ENCODE measurements at places on chromosomes 1 and 21. TPM values are rescaled to one million over a fixed set of nuclear protein-coding genes. Genes with fewer than 3 reads are reported as not detected.

- peaks cover 24% of the 10 kb centered on the region for H3K36me3 ChIP-seq
- peak overlapping the region; percentile 60 for H3K4me3 ChIP-seq
- peak overlapping the region; percentile 92 for H3K27ac ChIP-seq
- DNase-seq, result no peak
- no peaks in the 10 kb centered on the region for H3K27me3 ChIP-seq
Observed at GRCh38 chr1:15948595-15949452, 27.1 kb downstream of the ZBTB17 start.

S100A8 gene
- not detected for total RNA-seq

GRCh38 chr1:236149696-236150228, 7.4 kb downstream of the GPR137B start:
- H3K4me1 ChIP-seq, result peaks cover under 1% of the 10 kb centered on the region
- no peak overlapping the region for H3K4me3 ChIP-seq
- peaks cover 4% of the 10 kb centered on the region for H3K36me3 ChIP-seq
- no peak for DNase-seq
- H3K27ac ChIP-seq, result no peak overlapping the region
- no peaks in the 10 kb centered on the region for H3K27me3 ChIP-seq

- no peaks in the 10 kb centered on the region for H3K27me3 ChIP-seq
- DNase-seq, result no peak
- no peaks in the 10 kb centered on the region for H3K36me3 ChIP-seq
- H3K4me1 ChIP-seq, result no peaks in the 10 kb centered on the region
Observed at GRCh38 chr1:188433425-188433824, 1604.7 kb downstream of the PLA2G4A start.

GRCh38 chr1:56094168-56094567, 485.2 kb downstream of the PLPP3 start:
- DNase-seq, result no peak
- no peaks in the 10 kb centered on the region for H3K27me3 ChIP-seq
- H3K4me1 ChIP-seq, result no peaks in the 10 kb centered on the region
- no peak overlapping the region for H3K27ac ChIP-seq
- H3K36me3 ChIP-seq, result no peaks in the 10 kb centered on the region

SGIP1 gene
- total RNA-seq, result not detected

- no peaks in the 10 kb centered on the region for H3K27me3 ChIP-seq
- H3K36me3 ChIP-seq, result no peaks in the 10 kb centered on the region
Observed at GRCh38 chr1:73331726-73332125, 866.2 kb downstream of the LRRIQ3 start.

- no peaks in the 10 kb centered on the region for H3K36me3 ChIP-seq
- DNase-seq, result no peak
- H3K27ac ChIP-seq, result no peak overlapping the region
- peaks cover 45% of the 10 kb centered on the region for H3K27me3 ChIP-seq
- no peaks in the 10 kb centered on the region for H3K4me1 ChIP-seq
- H3K4me3 ChIP-seq, result no peak overlapping the region
Observed at GRCh38 chr1:205359771-205360565, 3.2 kb upstream of the KLHDC8A start.

All from activated CD8-positive, alpha-beta memory T cell treated with anti-CD3 and anti-CD28 coated beads, Interleukin-2, amount 10 ng/mL, durations not matched to agents 7 days and 5 days (primary cell).